ENCODE measurements at places on chromosomes 5 and 9.

DNA sequence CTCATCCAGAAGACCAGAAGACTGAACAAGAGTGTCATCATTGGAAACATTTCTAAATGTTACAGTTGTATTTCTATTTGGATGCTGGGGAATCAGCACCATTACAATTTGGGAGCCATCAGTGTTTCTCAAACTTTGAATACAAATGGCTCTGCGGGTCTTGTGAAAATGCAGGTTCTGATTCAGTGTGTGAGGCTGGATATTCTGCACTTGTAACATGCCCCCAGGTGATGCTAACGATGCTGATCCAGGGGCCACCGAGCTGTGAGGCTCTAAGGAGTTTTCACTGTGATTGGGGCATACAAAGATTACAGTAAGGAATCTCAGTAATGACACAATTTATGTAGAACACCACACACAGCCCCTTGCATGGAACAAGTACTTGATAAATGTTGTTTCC is 167.7 kb downstream of the ACTL7B start:
- H3K27ac ChIP-seq: no peak overlapping the region
- H3K4me3 ChIP-seq: peak overlapping the region; percentile 1
- DNase-seq: no peak
- peaks cover 1% of the 10 kb centered on the region for H3K4me1 ChIP-seq

DNA sequence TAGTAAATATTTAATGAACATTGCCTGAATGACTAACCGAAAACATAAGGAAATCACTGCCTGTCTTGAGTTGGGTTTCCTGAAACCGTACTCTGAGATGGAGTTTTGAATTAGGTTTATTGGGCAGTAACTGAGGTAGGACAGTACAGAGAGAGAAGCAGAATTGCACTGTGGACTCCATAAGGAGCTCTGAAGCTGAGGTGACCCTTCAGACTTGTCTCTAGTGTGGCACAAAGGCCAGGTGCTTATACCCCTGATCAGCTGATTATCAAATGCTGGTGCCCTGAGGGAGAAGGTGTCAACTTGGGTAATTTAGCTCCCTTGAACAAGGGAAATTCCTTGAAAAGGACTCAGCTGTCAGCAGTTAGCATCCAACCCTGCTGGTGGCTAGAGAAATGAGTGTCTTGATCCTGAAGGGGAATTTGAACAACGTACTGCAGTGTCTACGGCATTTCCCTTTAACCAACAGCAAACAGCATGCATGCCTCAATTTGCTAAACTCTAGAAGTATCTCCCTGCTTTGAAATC is 135.0 kb upstream of the SMARCA2 start:
- DNase-seq: no peak
- H3K4me3 ChIP-seq: no peak overlapping the region
- no peaks in the 10 kb centered on the region for H3K4me1 ChIP-seq
- H3K27ac ChIP-seq: no peak overlapping the region
- H3K27me3 ChIP-seq: no peaks in the 10 kb centered on the region

DNA sequence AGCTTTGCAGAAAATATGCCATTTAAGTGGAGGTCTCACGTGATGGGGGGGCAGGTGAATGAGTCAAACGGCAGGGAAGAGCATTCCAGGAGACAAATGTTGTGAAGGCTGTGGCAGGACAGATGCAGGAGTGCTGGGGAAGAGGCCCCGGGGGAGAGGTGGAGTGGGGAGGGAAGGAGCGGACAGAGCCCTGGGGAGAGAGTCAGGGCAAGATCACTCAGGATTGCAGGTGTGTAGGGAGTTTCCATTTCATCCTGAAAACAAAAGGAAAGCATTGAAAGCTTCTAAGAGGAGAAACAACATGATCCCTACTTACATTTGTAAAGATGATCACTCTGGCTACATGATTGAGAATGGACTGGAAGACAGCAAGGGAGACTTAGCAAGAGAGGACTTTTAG is 323.3 kb downstream of the ASTN2 start:
- H3K36me3 ChIP-seq: no peaks in the 10 kb centered on the region
- peaks cover 6% of the 10 kb centered on the region for H3K27me3 ChIP-seq
- no peak for DNase-seq
- no peak overlapping the region for H3K4me3 ChIP-seq
- no peak overlapping the region for H3K27ac ChIP-seq

GRCh38 chr5:69105996-69106906 is 12.4 kb downstream of the SLC30A5 start:
- H3K36me3 ChIP-seq: peaks cover 20% of the 10 kb centered on the region
- H3K4me1 ChIP-seq: no peaks in the 10 kb centered on the region
- DNase-seq: no peak
- no peak overlapping the region for H3K4me3 ChIP-seq
- no peaks in the 10 kb centered on the region for H3K27me3 ChIP-seq

GRCh38 chr9:102862478-102862877 is 132.7 kb upstream of the CYLC2 start:
- no peak overlapping the region for H3K27ac ChIP-seq
- H3K27me3 ChIP-seq: no peaks in the 10 kb centered on the region
- H3K36me3 ChIP-seq: no peaks in the 10 kb centered on the region
- no peak overlapping the region for H3K4me3 ChIP-seq

DNA sequence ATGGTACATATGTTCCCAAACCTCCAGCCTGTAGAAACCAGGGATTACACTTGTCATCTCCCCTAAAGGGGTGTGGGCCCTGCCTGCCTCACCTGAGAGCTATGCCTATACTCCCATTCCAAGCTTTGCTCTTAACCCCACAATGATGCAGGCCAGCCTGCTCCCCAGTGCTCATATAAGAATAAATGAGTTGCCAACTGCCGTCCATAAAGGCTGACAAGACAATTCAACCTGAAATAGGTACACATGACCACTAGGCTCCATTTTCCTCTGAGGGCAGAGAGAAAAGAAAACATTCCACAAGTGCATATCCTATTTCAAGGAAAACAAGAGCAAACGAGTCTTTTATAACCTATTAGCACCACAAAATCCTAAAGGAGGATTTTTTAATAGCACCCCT is 28.4 kb downstream of the SKP1 start:
- H3K27ac ChIP-seq: no peak overlapping the region

- H3K4me1 ChIP-seq: peaks cover 30% of the 10 kb centered on the region
- H3K27me3 ChIP-seq: no peaks in the 10 kb centered on the region
- no peak overlapping the region for H3K4me3 ChIP-seq
- no peak for DNase-seq
- H3K36me3 ChIP-seq: peaks cover 48% of the 10 kb centered on the region
Measured at GRCh38 chr9:129136446-129137035, 25.3 kb downstream of the PTPA start.

GRCh38 chr9:113526841-113527240 is 63.3 kb downstream of the RGS3 start:
- H3K4me1 ChIP-seq: peaks cover 16% of the 10 kb centered on the region
- no peak overlapping the region for H3K4me3 ChIP-seq
- peaks cover 35% of the 10 kb centered on the region for H3K36me3 ChIP-seq
- DNase-seq: no peak
- no peak overlapping the region for H3K27ac ChIP-seq

- DNase-seq: no peak
- H3K27me3 ChIP-seq: no peaks in the 10 kb centered on the region
- no peak overlapping the region for H3K27ac ChIP-seq
- H3K4me1 ChIP-seq: no peaks in the 10 kb centered on the region
- no peak overlapping the region for H3K4me3 ChIP-seq
Measured at GRCh38 chr5:65699338-65699737, 22.6 kb downstream of the SGTB start.

DNA sequence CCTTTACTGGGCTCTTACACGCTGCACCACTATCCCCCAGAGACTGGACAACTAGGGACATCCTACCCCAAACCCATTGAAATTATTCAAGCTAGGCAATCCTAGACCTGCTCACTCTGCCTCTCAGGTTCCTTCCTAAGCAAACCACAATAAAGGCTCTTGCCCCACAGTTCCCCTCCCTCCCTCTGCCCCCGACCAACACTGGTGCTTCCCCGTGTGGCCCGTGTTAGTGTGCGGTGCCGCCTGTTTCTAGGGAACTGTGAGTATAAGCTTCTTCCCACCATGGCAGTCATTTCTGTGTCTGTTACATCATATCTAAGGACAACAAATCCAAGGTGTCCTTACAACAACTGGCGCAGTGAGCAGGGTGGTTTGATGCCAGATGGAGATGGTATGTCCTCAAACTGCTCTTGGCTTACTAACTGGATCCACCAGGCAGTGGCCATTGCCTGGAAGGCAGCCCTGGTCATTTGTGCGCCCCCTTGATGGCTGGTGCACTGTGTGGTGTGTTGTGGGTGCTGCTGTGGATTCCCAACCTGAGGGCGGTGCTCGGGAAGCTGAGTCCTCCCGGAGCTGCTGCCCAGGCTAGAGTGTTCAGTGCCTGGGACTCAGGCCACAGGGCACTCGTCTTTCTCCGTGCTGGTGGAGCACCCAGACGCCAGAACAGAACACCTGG is 8.4 kb upstream of the MXD3 start:
- H3K4me1 ChIP-seq: peaks cover 4% of the 10 kb centered on the region
- H3K4me3 ChIP-seq: peak overlapping the region; percentile 10
- H3K36me3 ChIP-seq: peaks cover 21% of the 10 kb centered on the region
- DNase-seq: no peak
- no peak overlapping the region for H3K27ac ChIP-seq

DNA sequence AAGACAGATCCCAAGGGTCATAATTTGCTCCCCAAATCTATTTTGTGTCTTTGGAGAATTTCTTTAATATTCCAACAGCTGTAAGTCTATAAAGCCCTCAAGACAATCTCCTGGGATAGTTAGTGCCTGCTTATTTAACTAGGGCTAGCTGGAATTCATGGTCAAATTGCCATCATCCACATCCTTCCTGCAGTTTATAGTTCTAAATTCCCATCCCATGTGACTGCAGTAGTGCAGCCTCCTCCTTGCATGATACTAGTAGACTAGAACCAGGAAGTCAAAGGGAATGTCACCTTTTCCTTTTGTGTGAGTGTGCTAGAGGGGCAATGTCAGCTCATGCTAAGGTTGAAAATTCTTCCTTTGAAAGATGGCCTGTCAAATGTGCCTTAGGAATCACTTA is 214.8 kb upstream of the PIK3R1 start:
- no peak overlapping the region for H3K4me3 ChIP-seq
- no peaks in the 10 kb centered on the region for H3K36me3 ChIP-seq
- DNase-seq: no peak
- H3K27me3 ChIP-seq: no peaks in the 10 kb centered on the region

DNA sequence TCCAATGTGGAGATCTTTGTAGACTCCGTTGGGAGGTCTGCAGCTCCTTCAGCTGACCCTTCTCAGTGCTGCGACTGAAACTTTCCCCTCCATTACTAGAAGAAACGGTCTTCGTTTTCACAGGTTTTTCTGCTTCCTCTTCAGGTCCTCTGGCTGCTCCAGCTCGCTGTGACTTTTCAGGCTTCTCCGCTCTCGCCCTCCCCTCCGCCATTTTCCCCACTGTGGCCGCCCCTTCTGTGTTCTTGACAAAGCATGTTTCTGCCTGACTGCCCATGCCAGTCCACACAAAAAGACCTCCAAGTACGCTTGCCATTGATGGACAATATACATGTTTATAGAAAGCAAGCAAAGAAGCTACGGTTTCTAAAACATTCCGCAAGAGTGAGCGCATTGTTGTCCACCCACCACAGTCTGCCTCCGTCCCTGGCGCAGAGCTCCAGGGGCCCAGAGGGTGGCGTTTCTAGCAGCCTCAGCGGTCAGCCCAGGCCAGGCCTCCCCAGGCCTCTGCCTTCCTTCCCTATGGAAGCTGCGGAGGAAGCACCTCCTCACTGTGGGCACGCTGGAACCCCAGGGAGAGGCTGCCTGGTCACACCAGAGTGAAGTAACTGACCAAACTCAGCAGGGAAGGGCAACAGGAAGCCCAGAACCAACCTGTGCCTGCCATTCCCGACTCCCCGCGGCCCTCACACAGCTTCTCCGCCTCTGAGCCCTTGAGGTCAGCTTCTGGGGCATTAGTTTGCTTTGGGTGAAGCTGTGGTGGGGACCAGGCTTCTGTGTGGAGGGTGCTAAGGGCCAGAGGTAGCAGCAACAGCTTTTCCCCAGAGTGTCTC is 19.9 kb upstream of the S1PR3 start:
- no peaks in the 10 kb centered on the region for H3K36me3 ChIP-seq
- H3K27ac ChIP-seq: no peak overlapping the region
- H3K4me3 ChIP-seq: no peak overlapping the region

DNA sequence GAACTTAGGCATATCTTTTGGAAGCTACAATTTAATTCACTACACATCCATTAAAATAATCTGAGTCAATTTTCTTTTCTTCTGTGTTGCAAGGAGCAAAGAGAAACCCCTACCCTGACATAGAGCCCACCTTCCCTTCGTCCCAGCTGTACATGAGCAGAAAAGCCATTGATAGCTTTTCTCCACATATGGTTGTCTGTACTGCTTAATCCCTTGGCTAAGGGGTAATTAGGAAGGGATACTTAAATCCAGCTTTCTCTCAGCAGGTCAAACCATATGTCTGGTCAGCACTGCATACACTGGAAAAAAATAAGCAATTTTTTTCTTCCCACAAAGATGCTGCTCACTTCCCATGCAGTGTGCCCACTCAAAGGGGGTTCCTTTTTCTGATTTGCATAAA is 94.7 kb upstream of the RAD23B start:
- H3K4me3 ChIP-seq: no peak overlapping the region
- no peak for DNase-seq
- no peaks in the 10 kb centered on the region for H3K27me3 ChIP-seq
- no peak overlapping the region for H3K27ac ChIP-seq
- no peaks in the 10 kb centered on the region for H3K36me3 ChIP-seq
- peaks cover 4% of the 10 kb centered on the region for H3K4me1 ChIP-seq

GRCh38 chr9:14293801-14294200 is 20.1 kb downstream of the NFIB start:
- H3K4me1 ChIP-seq: no peaks in the 10 kb centered on the region
- H3K27me3 ChIP-seq: no peaks in the 10 kb centered on the region
- no peak overlapping the region for H3K27ac ChIP-seq
- no peak overlapping the region for H3K4me3 ChIP-seq
- no peak for DNase-seq

- H3K36me3 ChIP-seq: no peaks in the 10 kb centered on the region
- no peaks in the 10 kb centered on the region for H3K4me1 ChIP-seq
- H3K27me3 ChIP-seq: no peaks in the 10 kb centered on the region
- H3K4me3 ChIP-seq: no peak overlapping the region
Measured at GRCh38 chr5:94751460-94751859, 133.0 kb downstream of the SLF1 start.

DNA sequence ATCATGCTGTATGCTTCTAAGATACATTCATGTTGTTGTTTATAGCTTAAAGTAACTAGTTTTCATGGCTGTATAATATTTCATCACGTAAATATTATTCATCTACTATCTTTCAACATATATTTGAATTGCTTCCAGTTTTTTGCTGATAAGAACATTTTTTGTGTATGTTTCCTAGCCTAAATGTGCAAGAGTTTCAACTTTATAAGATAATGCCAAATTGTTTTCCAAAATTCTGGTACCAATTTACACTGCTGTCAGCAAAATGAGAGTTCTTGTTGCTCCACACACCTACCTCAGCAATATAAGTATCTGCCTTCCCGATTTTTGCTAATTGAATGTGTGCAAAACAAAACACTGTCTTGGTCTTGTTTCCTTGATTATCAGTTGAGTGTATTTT is 178.3 kb downstream of the CRB2 start:
- no peaks in the 10 kb centered on the region for H3K36me3 ChIP-seq
- DNase-seq: no peak
- H3K27ac ChIP-seq: no peak overlapping the region
- H3K4me1 ChIP-seq: no peaks in the 10 kb centered on the region

Measured in mesenchymal stem cell (in vitro differentiated cells and primary cell).